A172 (cell line): ENCODE measurements at places on chromosomes 5 and 9. TPM values are rescaled to one million over a fixed set of nuclear protein-coding genes. Genes with fewer than 3 reads are reported as not detected.
A peak's percentile ranks its signal among the peaks of the same experiment; 100 is the strongest.

DNA sequence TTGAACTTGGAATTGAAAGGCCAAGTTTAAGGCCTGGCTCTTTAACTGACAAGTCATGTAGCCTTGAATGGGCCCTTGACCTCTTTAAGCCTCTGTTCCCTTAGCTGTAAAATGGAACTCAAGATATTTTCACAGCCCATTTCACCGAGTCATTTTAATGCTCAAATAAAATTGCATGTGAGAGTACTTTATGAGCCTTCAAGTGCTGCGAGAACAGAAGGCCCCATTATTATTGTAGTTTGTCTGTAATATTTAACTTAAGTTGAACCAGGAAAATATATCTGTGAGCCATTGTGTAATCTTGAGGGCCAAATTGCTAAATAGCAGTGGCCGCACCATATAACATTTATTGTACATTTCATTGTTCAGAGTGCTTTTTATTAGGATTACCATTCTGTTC lies 249.9 kb downstream of the NTRK2 start:
- DNase-seq: no peak

GRCh38 chr5:137607771-137608170 lies 108.6 kb upstream of the SPOCK1 start:
- DNase-seq: no peak

GRCh38 chr5:104611135-104611767 lies 1048.7 kb upstream of the NUDT12 start:
- DNase-seq: no peak

- no peak for DNase-seq
These were observed 4.3 kb upstream of the GM2A start for GRCh38 chr5:151248651-151249050.

GRCh38 chr9:4691795-4692194 lies 12.4 kb downstream of the CDC37L1 start:
- peak; percentile 5 for DNase-seq

GRCh38 chr5:133299021-133299420 lies 247.2 kb downstream of the HSPA4 start:
- no peak for DNase-seq

GRCh38 chr9:27154908-27155307 lies 45.9 kb downstream of the TEK start:
- peak; percentile 58 for DNase-seq

GRCh38 chr9:37966412-37967013 lies 62.6 kb upstream of the SLC25A51 start:
- DNase-seq: peak; percentile 23

DNA sequence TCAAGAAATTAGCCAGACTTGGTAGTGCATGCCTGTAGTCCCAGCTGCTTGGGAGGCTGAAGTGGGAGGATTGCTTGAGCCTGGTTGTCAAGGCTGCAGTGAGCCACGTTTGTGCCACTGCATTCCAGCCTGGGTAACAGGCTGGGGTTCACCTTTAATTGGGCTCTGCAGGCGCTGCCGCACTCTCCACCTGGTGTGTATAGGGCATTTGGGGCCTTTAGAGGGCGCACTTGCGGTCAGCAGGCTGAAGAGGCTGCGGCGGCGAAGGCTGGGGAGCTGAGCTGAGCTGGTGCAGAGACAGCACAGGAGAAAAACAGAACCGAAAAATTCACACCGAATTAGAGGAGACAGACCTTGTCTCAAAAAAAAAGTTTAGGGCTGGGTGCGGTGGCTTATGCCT lies 31.2 kb downstream of the CDK7 start:
- peak; percentile 8 for DNase-seq

DNA sequence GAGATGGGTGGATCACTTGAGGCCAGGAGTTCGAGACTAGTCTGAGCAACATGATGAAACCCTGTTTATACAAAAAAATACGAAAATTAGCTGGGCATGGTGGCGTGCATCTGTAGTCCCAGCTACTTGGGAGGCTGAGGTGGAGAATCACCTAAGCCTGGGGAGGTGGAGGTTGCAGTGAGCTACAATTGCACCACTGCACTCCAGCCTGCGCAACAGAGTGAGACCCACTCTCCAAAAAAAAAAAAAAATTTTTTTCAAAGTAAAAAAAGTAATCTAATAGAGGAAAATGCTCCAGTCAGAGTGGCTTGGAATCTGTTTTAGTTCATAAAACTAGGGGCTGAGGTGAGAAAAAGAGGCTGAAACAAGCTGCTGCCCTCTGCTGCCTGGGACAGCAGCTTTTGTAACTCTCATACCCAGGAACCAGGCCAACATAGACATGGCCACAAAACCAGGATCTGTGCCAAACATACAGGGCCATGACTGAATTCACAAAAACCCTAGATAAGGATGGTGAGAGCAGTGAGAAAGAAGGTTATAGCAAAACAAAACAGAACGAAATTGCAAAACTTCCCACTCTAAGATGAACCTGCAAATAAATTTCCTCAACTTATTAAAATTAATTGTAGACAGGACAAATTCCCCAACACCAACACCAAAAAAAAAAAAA lies 13.1 kb upstream of the DCAF12 start:
- peak; percentile 89 for DNase-seq

DNA sequence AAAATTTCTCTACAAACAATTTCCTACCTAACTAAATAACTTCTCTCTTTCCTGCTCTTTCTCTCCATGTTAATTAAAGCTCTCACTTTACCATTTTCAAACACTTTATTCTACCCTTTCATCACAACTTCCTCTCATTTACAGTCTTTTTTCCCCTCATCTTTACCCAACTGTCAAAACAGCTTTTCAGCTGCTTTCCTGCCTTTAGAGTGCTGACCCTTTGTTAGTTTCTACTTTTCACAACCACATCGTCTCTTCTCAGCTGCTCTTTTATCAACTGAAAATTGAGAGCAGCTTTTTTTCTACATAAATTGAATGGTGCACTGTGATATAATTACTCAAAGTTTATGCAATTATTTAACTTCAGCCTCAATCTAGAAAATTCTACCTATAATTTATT lies 3.1 kb upstream of the HOMER1 start:
- no peak for DNase-seq

DNA sequence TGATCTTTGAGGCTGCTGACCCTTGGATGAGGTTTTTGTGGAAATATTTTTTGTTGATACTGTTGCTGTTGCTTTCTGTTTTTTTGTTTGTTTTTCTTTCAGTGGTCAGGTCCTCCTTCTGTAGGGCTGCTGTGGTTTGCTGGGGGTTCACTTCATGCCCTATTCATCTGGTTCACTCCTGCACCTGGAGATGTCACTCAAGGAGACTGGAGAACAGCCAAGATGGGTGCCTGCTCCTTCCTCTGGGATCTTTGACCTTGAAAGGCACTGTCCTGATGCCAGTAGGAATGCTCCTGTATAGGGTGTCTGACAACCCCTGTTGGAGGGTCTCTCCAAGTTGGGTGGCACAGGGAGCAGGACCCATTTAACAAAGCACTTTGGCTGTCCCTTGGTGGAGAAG lies 67.0 kb upstream of the ACTBL2 start:
- DNase-seq: no peak

GRCh38 chr5:174424219-174425053 lies 299.9 kb upstream of the MSX2 start:
- no peak for DNase-seq

GRCh38 chr5:64458948-64459347 lies 46.9 kb upstream of the RGS7BP start:
- no peak for DNase-seq

DNA sequence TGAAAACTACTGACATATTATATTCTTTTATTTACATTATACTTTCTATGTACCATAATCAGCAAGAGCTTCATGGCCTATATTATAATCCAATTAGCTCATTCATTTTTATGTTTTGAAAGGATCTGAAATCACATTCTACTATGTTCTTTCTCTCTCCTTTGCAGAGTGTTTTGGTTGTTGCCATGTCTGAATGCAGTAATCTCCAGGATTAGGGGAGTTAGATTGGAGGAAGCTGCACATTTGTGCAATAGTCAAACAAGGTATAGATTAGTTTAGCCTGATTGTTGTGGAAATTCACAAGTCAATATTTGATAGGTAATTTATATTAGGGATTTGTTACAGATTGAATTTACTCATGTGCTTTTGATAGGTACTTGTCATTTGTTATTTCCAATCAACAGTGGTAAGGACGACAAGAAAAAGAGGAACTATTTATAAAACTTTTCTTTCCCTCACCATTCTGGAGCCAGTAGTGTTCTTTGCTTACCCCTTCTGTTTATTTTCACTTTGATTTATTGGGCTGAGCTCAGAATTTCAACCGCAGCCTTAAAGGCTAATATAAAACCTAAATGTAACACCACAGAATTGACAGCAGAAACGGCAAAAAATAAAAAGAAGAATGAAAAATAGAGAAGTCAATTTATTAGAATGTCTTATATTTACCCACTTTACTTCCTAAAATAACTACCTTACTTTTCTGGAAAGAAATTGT lies 597.0 kb downstream of the CHSY3 start:
- DNase-seq: no peak

DNA sequence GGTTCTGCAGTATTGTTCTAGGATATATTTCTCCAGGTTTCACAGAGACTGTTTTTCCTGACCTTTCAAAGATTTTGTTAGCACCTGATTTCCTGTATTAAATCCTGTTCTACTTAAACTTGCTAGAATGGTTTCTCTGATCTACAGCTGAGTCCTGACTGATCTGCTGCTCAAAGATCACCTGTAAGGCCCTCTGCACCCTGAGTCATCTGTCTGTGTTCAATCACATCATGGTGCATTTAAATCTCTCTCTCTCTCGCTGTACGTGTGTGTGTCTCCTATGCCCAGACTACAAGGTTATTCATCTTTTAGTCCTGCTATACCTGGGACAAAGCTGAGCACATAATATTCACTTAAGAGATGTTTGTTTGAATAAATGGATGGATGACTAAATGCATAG lies 13.3 kb upstream of the C5orf63 start:
- DNase-seq: no peak

- DNase-seq: no peak
These were observed 32.3 kb upstream of the TENT4A start for GRCh38 chr5:6680922-6681321.

GRCh38 chr9:77899679-77900354 lies 131.8 kb downstream of the GNAQ start:
- DNase-seq: peak; percentile 44

GRCh38 chr9:18010492-18010891 lies 431.6 kb downstream of the SH3GL2 start:
- no peak for DNase-seq

- no peak for DNase-seq
These were observed 525.0 kb downstream of the ISL1 start for GRCh38 chr5:51908215-51908614.

DNA sequence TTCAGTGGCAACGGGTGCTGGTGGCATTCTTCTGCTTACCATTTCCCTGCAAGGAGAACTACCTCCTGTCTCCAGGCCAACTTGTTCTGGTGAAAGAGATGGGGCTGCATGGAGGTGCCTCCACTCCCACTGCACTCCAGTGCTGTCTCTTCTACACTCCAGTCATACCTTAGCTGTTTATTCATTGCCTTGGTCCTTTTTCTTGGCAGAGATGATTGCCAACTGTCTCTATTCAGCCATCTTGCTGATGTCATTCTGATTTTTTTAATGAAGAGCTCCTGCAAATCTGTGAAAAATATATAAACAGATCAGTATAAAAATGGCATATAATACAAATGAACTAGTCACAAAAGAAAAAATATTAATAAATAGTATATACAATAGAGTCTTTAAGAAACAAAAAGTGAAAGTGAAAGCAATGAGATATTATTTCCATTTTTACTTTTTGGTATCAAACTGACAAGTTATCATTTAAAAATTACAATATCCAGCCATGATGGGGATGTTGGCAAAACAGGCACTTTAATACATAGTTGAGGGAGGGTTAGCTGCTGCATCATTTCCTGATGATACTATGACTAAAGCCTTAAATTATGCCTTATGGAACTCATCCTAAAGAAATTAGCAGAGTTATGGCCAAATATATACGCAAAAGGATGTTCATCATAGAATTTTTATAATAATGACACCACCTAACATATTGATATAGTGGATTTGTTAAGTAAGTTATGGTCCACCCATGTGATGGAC lies 109.4 kb downstream of the CARTPT start:
- no peak for DNase-seq

SCGB3A2 gene
- not detected in 2 replicates for total RNA-seq

PPIP5K2 gene
- 68.0 and 74.1 TPM in 2 replicates for total RNA-seq

PRKACG gene
- not detected in 2 replicates for total RNA-seq

KIF4B gene
- 0.02 TPM in 1 of 2 replicates, not detected in the other for total RNA-seq

CTNND2 gene
- not detected in 2 replicates for total RNA-seq

NPR3 gene
- total RNA-seq: 0.07 and 0.28 TPM in 2 replicates

FYB1 gene
- 0.05 and 0.12 TPM in 2 replicates for total RNA-seq

PCAT7 gene
- 2.0 and 2.2 TPM in 2 replicates for total RNA-seq
